ENCODE measurements at places on chromosomes 3 and 15.
A peak's percentile ranks its signal among the peaks of the same experiment; 100 is the strongest.

DNA sequence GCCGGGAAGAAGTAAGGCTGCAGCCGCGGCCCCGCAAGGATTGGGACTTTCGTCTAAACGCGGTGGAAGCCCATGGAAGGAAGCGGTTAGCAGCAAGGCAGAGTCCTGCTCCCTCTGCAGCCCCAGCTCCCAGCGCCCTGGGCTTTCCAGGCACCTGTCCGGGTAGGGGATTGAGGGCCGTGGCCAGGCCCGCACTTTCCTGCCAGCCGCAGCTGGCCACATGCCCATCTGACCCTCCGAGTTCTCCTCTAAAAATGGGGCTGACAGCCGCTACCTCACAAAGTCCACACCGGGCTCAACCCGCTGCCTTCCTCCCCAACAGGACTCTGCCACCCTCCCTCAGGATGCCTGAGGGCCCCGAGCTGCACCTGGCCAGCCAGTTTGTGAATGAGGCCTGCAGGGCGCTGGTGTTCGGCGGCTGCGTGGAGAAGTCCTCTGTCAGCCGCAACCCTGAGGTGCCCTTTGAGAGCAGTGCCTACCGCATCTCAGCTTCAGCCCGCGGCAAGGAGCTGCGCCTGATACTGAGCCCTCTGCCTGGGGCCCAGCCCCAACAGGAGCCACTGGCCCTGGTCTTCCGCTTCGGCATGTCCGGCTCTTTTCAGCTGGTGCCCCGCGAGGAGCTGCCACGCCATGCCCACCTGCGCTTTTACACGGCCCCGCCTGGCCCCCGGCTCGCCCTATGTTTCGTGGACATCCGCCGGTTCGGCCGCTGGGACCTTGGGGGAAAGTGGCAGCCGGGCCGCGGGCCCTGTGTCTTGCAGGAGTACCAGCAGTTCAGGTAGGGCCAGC, 1.9 kb downstream of the NEIL1 start:
- no peak for DNase-seq

DNA sequence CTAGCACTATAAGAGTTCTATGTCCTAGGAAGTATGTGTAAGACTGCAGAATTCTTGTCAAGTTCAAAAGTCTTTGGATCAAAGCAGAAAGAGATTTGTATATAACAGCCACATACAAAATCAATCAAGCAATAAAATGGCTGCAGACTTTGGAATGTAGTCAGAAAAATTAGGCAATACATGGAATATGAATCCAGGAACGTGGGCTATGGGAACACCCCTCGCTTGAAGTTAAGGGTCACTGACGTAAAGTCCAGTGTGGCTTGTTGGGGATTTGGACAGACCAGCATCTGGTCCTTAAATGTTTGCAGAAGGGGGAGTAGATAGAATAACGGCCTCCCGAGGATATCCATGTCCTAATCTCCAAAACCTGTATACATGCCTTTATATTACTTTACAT, 178.6 kb downstream of the ADAMTS9 start:
- no peak for DNase-seq

DNA sequence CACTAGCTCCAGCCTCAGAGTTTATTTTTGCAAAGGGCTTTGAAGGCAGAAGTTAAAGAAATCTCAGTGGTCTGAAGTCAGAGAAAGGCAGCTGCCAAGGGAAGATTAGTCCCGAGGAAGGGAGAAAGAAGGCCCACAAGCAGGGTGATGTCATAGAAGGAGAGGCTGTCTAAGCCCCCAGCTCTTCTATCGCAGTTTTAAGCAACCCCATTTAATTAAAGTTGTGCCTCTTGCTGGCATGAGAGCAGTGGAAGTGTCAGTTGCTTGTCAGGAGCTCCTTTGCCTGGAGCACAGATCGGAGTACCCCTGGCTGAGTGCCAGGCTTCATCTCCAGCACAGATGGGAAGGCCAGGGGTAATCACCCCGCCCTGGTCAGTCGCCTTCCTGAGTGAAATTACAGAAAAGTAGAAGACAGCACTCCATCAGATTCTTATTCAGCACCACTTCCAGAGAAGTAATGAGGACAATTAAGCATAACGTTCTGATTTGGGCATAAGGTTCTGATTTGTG, 530.7 kb downstream of the EPHB1 start:
- DNase-seq = no peak

DNA sequence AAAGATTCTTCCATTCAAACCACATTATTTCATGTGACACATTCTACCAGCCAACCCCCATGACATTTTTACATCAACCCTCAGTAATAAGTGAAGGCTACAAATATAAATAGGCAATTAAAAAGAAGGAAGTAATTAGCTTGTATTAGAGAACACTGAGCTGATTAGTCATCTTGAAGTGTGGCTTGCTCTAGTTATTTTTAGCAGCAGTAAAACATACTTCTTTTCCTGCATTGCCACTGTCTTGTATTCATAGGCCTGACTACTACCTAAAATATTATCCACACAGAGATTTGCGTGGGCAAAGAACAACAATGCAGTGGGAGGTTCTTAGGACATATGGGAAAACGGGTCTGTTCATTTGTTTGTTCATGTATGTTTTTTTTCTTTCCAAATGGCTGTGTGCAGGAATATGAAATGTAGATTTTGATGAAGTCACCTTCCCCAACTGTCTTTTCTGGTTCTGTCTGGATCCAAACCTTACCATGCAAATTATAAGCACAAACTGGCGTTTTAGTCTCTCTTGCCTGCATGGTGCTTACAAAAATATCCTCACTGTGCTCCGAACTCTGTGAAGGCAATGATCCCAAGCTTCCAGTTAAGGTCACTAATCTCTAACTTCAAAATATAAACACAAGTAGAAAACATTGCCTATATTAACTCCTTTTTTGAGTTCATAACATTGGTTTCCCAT, 31.5 kb upstream of the TM4SF4 start:
- no peak for DNase-seq

DNA sequence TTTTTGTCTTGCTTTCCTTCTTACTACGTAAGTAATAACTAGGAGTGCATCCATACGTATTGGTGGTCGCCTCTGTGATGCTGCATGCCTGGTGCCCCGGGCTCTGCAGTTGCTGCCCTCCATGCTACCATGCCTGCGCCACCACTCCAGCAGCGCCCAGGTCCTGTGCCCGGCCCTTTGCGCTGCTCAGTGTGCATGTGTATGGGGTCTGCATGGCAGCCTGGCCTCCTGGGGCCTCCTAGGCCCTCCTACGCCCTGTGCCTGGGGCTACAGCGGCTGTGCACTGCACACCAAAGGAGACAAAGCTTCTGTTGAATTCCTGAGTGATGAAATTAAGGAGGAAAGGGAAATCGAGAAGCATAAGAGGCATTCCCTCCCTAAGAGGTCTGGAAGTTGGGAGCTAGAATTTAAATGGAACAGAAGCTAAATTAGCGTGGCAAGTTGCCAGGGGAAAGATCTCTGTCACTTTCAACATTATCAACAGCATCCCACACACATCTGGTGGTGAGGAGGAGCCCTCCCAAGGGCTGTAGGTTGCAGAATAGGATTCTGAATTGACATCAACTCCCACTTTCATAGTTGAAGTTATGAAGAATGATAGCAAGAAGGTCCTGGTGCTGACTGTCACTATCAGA, 275.0 kb upstream of the CHRM5 start:
- no peak for DNase-seq

GRCh38 chr3:98890181-98890835, 11.2 kb downstream of the DCBLD2 start:
- DNase-seq = no peak

DNA sequence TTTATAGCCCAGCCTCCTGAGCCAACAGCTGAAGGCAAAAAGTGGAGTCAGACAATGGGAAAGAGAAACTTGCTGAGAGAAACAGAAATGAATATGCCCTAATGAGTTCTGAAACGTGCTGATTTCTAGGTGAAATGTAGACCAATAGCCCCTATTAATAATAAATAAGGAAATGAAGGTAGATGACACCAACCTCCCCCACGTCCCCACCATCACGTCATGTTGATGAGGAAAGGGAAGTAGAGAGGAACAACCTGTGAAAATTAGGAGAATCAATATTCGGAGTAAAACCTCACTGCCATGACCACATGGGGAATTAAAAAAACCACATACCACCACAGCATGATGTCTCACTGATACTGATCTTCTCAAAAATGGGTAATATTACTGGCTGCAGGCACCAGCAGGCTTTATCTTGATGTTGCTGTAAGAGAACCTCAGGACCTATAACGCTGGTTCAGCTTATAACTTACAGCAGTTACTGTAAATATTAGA, 64.0 kb downstream of the KAT2B start:
- peak; percentile 31 for DNase-seq

DNA sequence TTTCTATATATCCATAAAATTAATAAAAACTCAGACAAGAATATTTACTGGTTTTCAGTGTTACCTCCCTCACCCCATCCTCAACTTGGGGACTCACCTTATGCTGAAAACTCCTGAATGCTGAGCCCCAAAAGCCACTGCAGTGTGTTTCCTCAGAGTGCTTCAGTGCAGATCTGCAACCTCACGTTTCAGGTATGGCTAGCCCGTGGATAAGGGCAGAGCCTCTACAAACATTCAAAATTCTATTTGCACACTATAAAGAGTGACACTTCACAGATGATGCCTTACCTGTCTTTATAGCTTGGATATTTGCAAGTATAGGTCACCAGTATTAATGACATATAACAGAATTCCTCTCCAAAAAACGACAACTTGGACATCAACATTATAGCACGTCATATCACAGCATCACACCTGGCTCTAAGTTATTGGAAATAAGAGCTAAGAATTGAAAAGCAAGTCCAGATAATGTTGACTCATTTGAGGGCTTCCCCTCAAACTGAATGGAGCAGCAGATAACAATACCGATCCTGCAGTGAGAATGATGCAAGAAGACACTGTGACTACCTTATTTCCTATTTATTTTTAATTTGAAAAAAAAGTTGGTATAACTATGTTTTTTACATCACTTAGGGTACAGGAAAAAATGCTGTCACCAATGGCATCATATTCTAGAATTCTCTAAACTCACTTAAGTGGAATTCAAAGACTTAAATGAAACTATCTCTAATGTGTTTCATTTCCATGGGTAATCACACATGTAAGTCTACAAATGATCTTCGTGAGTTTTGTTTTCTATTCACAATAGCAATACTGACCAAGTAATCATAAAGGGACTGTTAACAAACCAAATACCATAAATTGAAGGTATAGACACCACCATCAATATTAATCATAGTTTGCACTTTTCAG, 40.7 kb upstream of the RSL24D1 start:
- DNase-seq = no peak

- DNase-seq = no peak
Observed at GRCh38 chr3:76099956-76100355, 314.6 kb upstream of the ZNF717 start.

DNA sequence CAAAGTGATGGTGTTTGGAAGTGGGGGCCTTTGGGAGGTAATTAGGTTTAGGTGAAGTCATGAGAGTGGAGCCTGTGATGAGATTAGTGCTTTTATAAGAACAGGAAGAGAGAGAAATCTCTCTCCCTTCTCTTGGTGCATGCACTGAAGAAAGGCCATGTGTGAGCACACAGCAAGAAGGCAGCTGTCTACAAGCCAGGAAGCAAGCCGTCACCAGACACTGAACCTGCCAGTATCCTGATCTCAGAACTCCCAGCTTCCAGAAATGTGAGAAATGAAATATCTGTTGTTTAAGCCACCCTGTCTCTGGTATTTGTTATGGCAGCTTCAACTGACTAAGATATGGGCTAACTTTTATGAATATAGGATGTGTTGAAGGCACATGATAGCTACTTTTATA, 72.6 kb downstream of the REC114 start:
- DNase-seq = no peak

- no peak for DNase-seq
Observed at GRCh38 chr3:58661836-58662420, 4.6 kb downstream of the FAM3D start.

DNA sequence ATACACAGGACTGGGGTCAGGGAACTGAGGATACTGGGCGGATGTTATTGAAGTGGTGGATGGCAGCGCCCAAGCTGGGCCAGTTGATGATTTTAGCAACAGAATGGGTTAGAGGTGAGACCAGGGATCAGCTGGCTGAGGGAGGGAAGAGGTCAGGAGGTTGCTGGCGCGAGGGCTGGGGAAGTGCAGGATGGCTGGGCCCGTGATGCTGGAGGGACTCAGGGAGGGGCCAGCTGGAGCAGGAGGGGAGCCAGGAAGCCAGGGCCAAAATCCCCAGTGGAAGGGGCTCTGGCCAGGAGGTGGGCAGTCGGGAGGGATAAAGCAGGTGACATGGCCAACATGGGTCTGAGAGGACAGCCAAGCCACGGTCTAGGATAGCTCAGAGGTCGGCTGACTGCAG, 178.0 kb downstream of the NSMCE3 start:
- no peak for DNase-seq

GRCh38 chr15:60346653-60347052, 51.1 kb downstream of the ANXA2 start:
- no peak for DNase-seq

DNA sequence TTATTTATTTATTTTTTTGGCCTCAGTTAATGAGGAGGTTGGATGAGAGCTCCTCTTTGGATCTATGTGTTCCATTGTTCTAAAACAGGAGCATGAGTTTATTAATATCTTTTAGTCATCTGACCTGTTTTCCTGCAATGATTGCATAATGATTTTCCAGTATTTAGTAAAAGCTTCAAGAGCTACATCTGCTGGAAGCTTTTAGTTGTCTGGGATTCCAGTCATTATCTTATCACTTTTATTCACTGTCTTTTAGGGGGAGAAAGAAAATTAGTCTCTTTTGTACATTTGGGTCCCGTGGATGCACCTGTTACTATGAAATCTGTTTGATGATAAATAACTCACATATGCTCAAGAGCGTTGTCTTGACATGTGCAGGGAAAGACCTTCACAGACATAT, 1270.0 kb downstream of the ROBO1 start:
- no peak for DNase-seq

Data from stimulated activated CD4-positive, alpha-beta T cell treated with anti-CD3 and anti-CD28 coated beads, Interleukin-12 subunit alpha, Interleukin-12 subunit beta, amount 100 ng/mL, for 24 hours (primary cell).